ENCODE measurements at places on chromosomes 5 and 9.

DNA sequence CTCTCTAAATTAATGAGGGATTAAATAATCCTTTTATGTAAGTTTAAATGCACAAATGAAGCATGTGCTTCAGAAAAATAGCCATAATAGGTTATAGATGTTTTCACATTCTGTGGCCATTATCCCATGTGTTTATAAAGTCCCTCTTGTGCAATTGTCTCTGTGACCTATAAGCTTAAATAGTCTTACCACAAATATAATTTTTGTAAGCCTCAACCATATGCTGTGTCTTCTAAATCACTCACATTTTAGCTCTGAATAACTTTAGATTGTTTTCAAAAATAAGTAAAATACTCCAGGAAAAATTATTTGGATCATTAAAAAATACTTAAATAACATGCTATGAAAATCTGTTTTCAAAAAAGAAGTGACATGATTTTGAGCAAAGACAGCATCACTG, 1894.7 kb downstream of the MAT2B start:
- no peak for DNase-seq

- no peak for DNase-seq
Measured at GRCh38 chr5:139640421-139641115, 7.6 kb upstream of the CXXC5 start.

- DNase-seq = no peak
Measured at GRCh38 chr5:110951373-110951791, 120.1 kb upstream of the TSLP start.

DNA sequence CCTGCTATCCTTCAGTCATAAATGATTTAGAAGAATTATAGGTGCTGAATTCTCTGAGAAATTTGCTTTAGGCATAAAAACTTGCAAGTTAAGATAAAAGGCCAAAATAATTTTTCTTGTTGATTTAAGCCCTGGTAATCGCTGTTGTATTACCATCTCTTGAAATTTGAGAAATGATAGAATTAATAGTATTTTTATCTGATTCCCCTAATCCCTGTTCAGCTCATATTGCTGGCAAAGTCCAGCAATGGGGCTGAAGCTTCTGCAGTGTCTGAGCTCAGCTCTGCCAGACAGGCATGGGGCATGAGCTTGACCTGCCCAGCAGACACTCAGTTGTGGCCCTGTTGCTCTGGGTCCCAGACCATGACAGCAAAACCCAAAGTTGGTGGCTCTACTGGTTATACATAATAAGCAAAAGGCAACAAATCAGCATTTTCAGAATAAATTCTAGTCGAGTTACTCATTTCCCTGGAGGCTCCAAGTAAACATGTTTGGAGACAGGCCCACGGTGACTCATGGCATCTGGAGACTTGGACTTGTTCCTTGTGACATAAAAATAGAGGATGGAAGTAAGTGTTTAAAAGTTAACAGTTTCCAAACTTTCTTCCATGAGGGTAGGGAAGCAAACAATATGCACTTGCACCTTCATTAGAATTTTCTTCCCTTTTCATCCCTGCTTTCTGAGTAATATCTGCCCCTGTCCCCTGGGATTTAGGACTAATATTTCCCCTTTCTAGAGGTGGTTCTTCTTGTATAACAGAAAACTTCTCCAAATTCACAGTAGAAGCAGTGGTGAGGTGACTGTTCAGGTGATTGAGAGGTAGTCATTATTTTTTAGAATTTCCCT, 60.2 kb upstream of the SLC2A8 start:
- DNase-seq = no peak

DNA sequence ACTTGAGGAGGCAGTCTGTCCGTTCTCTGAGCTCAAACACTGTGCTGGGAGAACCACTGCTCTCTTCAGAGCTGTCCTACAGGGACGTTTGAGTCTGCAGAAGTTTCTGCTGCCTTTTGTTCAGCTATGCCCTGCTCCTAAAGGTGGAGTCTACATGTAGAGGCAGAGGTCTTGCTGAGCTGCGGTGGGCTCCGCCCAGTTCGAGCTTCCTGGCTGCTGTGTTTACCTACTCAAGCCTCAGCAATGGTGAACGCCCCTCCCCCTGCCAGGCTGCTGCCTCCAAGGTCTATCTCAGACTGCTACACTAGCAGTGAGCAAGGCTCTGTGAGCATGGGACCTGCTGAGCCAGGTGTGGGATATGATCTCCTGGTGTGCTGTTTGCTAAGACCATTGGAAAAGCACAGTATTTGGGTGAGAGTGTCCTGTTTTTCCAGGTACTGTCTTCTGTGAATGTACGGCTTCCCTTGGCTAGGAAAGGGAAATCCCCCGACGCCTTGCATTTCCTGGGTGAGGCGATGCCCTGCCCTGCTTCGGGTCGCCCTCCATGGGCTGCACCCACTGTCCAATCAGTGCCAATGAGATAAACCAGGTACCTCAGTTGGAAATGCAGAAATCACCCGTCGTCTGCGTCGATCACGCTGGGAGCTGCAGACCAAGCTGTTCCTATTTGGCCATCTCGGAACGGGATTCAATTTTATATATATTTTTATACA, 58.5 kb downstream of the CNTRL start:
- DNase-seq = peak; percentile 47

DNA sequence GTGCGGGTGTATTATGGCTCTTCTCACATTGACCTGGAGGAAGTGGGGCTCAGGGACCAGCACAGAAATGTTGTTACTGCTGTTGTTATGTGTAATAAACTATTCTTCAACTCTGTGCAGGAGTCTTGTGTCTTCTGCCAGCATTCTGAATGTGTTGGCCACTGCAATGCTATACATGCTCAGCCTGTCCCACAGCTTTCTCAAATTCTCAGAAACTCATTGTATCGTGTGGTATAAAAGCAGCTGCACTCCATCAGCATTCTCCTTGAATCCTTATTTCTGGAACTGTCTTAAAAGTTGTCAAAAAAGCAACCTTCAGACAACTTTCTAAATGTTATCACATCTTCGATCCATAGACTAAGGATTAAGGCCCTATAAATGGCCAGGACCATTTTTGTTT, 72.0 kb downstream of the ZNF474 start:
- no peak for DNase-seq

DNA sequence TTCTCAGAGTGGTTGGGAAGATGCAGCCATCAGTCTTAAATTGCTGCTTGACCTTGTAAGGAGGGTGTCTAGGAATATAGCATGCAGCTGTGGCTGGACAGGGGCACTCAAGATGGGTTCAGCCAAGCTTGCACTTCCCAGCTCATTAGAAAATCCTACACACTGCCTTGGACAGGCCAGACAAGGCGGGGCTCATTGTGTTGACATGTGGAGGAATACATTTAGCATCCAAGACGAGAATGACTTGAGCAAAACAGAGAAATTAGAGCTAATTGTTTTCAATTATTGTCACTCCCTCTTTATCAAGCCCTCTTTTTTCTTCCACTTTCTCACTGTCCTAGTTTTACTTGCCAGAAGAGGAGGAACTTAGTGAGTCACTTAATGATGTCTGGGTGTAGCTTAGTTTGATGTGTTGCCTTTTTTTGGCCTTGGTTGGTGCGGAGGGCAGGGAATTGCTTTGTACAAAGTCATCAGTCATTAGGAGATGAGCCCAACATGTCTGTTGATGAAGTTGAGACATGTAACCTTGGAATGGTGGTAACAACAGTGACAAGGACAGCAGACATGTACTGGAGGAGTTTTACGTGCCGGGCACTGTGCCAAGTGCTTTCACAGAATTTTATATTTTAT, 1219.3 kb upstream of the WWC1 start:
- DNase-seq = no peak

GRCh38 chr9:133876836-133877235, 115.3 kb downstream of the VAV2 start:
- DNase-seq = no peak

- no peak for DNase-seq
Measured at GRCh38 chr9:38313421-38313820, 79.1 kb upstream of the ALDH1B1 start.

DNA sequence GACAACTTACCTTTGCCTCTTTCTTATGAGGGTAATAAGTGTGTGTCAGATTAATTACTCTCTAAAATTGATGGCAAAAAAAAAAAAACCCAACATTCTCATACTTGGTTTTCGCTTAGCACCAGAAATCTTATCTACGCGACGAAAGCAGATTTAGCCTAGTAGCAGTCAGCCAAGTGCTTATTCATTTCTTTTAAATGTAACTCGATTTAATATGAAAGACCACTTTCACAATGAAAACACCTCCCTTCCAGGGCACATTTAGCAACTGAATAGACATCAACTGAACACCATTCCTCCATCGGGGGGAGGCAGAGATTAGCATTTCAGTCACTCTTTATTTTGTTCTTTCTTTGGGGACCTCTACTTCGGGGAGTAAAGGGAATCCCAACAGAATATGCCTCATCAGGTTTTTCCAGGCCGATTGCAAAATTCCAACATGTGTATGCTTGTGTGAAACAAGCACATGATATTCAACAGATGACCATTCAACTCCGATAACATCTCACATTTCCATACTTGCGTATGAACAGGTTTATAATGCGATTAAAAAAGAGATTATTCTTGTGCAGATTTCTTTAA, 124.1 kb upstream of the RETREG1 start:
- DNase-seq = no peak

DNA sequence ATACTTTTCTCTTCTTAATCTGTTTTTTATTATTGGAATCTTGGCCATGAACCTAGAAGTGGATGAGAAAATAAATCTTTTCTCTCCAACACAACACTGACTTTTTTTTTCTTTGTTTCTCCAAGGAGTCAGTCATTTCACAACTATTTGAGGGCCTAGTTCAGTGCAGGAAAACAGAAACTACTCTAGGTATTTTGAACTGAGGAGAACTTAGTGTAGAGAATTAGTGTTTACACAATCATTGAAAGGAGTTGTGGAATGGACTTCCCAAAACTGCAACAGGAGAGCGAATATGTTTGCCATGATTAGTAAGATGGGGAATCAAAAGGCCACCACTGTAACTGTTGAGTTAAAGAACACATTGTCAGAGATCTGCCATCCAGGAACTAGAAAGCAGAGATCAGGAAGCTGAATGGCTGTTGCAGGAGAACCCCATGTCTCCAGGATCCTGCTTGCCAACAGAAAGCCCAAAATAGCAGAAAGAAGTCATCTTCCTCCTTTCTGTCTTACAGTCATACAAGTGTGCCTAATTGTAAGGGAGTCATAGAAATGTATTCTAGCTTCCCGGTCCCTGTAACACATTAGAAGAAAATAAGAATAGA, 20.3 kb upstream of the PCDH1 start:
- DNase-seq = no peak

DNA sequence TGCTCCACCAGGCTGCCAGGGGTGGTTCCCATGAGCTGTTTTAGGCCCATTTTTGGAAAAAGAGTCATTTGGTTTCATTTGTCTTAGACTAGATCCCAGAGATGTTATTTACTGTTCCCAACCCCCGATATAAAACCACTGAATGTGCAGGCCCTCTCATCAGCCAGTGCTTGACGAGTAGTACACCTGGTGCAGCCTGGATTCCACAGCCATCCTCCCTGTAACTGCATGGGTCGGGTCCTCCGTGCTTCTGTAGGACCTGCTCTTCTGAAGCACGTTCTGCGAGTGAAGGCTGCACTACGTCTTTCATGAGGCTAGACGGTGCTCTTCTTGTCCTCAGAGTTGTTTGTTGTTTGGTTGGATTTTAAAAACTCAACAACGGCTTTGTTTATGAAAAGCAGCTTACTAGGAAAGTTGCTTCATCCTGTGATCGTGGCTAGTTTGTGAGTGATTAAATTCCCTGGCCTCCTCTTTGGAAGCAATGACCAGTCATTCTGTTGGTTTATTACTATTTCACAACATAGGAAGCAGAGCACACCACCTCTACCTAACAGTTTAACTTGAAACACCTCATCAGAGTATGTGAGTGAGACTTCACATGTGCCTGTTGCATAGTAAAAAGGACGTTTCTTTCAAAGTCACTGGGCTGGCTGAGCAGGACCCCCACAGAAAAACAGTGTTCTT, 135.2 kb downstream of the AOPEP start:
- no peak for DNase-seq

DNA sequence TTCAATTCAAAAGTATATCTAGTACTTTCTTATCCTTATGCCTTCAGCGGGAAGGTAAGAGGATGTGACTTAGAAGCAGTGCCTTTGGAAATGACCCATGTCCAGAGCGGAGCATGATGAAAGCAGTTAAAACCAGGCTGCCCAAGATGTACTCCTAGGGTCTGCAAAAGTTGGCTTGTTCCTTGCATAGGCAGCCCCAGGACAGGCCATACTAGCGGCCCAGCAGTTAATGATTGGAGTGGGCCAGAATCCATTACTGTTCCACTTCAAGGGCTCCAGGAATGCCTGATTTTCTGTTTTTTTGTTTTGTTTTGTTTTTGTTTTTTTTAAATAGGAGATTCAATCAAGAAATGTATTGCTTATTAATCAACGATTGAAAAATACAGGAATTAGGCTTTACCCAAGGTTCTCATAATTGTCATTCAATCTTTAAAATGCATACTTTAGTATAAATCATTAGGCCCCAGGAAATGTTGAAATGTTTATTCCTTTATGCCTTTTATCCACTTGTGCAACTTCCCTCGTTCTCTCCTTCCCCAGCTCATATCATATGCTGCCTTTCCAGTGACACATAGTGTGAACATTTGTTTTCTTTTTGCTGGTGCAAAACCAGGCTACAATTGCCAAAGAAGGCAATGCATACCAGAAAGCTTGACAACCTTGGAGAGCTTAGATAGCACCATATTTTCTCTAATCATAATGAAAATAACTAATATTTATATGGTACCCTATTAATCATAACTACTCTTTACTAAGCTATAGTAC, 190.8 kb downstream of the ARHGEF28 start:
- no peak for DNase-seq

DNA sequence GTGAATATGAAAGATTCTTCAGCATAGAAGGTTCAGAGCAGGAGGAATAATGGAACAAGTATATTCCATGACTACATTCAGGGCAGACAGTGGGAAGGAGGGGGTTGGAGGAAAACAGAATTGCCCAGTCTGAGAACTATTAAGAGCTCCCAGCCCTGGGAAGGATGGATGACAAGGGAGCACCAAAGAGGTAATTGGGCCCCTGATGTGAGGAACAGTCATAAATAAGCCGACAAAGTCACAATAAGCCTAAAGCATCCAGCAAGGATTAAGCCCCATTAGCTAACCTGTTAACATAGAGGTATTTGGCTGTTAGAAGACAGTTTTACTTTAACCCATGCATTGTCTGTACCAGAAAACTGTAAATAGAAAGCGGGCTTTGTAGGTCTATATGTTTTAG, 348.7 kb upstream of the SEMA6A start:
- DNase-seq = no peak

GRCh38 chr9:131713016-131713415, 26.9 kb downstream of the RAPGEF1 start:
- DNase-seq = no peak

DNA sequence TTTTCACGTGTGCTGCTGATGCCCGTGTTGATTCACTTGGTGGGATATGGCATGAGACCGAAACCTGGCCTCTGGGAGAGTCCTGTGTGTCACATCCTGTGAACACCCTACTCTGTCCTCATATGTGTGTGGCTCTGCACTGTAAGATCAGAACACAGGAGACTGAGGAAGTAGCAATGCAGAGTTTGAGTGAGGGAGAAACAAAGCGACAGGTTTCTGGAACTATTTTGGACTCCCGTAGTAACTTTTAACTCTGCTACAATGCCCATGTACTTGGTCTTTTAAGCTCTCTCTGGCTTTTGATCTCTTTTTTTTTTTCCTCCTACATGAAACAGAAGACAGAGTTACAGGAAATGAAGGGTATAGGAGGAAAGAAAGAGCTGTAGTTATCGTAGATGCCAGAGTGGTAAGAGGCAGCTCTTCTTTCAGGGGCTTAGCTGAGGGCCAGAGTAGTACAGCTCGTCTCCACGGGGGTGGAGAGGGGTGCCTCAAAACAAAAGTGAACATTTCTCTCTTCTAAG, 26.6 kb downstream of the GRAMD2B start:
- peak; percentile 16 for DNase-seq
